Epithelial cell of prostate (primary cell): ENCODE measurements at places on chromosomes 5 and 9.

GRCh38 chr9:129709438-129710168 is 43.2 kb downstream of the PTGES start:
- DNase-seq = no peak

GRCh38 chr9:137458194-137459151 is 661 bp downstream of the NSMF start:
- DNase-seq = no peak

DNA sequence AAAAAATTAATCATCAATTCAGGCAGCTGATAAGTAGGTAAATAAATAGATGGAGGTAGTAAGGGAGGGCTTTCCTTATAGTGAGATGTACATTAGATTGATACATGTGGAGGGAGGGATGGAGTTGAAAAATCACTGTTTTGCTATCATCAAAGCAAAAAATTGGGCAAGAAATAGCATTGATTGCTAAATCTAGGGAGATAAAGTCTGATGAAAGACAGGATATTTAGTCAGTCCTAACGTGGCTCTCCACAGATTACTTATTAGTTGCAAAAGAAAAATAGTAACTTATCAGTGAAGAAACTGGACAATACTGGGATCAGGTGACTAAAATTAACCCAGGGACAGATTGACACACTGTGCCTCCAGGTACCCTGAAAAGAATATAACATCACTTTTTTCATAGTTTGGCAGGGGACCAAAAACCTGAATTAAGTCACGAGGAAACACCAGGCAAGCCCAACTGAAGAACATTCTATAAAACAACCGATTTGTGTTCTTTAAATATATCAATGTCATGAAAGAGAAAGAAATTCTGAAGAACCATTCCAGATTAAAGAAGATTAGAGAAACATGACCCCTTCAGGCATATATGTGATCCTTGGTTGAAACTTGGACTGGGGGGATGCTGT is 27.1 kb upstream of the GOLPH3 start:
- DNase-seq = no peak

DNA sequence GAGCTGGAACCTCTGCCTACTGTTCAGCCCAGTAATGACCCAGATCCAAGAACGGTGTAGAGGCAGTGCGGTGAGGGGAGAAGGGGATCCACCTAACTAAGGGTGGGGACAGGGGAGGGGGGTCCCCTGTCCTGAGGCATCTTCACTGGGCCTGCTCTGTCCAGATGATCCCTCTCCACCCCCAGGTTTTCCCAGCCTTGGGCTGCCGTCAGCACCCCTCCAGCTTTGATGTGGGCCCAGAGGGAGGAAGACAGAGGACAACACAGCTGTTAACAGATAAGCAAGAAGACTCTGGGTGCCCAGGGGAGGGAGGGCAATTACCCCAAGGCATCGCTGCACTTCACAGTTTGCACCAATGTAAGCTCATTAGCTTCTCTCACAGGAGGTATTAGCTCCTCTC is 19.3 kb downstream of the BICD2 start:
- no peak for DNase-seq

DNA sequence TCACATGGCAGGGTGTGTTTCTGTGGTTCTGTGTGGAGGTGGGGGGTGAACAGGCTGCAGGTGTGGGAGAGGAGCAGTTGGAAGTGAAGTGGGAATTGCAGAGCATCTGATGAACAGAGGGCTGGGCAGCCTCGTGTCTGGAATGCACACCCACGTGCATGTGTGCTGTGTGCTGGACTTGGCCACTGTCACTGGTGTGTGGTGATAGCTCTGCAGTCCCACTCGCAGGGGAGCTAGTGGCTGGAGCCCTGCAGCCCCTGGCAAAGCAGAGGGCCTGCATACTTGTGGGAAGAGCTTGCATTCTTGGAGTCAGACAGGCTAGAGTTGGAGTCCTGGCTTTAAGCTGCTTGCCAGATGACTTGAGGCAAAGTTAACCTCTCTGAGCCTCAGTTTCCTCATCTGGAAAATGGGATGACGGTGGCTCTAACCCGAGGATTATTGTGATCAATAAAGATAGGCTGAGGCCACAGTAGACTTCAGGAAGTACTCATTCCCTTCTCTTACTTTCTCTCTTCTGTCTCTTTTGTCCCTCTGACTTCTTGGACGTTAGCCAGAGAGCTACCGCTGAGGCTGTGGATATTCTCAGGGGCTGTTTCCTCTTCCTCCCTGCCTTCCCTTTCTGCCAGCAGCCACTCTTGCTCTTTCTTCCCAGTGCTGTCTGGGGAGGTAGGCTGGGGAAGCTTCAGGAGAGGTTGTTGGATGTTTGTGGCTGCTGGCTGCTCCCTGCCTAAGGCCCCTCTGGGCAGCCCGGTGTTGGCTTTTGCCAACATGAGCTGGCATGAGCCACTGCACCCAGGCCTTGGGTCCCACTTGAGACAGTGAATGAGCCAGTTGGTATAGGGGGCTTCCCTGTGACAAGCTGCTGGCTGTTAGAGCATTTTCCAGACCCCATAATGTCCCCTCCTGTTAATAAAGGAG is 18.3 kb downstream of the PSAT1 start:
- DNase-seq = no peak

DNA sequence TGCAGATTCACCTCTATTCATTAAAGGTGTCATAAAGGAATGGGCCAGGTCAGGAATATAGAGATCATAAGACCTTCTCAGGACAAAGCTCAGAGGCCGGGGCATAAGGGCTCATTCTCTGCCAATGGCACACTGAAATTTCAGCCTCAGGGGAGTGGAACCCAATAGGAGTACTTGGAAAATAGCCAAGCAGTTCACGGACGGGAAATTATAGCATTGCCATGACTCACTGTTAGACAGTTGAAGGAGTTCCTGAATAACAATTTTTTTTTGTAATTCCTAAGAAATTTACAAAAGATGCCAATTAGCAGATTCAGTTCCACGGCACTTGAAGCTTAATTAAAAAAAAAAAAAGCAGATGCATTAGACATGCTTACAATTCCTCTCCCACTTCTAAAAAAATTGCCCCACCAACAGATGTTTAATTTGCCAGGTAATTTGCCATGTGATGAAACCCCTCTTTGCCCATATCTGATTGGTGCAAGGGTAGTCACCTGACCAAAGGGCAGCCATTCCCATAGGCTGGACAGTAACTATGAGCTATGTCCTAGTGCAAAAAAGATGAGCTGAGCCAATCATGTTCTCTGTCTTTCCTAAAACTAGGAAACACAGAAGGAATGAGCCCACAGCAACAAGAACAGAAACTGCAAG is 58.6 kb downstream of the PTCD2 start:
- no peak for DNase-seq

DNA sequence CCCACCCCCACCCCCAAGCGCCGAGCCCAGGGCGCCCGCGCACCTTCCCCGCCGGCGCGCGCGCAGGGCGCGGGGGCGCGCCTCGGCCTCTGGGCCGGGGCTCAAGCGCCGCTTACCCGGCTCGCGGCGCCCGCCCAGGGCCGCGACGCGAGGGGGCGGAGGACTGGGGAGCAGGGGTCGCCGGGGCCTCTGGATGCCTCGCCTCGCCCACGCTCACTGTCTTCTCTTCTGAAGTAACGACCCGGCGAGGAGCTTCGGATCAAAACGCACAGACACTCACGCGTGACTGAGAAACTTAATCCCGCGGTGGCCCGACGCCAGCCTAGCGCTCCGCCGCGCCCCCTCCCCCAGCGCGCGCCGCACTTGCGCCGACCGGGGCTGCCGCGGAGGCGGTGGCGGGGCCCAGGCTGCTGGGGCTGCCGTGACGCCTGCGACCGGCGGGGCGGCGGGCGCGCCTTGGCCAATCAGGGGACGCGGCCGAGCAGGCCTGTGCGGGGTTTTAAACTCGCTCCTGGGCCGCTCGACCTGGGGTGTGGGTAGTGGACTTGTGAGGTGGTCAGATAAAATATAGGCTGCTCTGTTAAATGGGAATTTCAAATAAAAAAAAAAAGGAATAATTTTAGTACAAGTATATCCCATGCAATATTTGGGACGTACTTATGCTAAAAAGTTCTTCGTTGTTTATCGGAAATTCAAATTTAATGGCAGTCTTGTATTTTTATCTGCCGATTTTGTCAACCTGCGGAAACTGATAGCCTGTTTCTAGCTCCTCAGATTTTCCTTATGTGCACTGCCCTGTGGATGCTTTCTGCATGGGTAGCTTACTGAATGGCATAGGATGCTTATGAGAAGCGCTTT is at the start of gene MPDZ:
Gene MPDZ, minus strand, starts transcription at position 409 of the 858 bp plus-strand sequence. CDS start 29,377 bp downstream, outside the sequence.
- no peak for DNase-seq

DNA sequence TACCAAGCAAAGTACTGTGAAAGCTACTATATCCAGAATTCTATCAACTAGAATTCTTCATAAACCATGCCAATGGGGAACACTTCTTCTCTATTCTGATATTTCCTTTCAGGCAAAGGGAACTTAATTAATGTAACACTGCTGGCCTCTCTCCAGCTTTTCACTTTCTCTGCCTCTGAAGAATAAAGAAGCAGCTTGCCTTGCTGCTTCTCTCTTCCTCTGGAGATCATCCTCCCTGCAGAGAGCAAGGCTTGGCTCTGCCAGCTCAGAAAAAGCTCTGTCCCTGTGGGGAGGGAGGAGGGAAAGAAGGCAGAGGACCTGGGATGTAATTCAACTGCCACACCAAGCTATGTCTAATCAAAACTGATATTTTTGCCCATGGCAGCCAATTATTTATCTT is 6.5 kb downstream of the CTNND2 start:
- no peak for DNase-seq

GRCh38 chr5:175689147-175689991 is 31.5 kb downstream of the HRH2 start:
- no peak for DNase-seq

DNA sequence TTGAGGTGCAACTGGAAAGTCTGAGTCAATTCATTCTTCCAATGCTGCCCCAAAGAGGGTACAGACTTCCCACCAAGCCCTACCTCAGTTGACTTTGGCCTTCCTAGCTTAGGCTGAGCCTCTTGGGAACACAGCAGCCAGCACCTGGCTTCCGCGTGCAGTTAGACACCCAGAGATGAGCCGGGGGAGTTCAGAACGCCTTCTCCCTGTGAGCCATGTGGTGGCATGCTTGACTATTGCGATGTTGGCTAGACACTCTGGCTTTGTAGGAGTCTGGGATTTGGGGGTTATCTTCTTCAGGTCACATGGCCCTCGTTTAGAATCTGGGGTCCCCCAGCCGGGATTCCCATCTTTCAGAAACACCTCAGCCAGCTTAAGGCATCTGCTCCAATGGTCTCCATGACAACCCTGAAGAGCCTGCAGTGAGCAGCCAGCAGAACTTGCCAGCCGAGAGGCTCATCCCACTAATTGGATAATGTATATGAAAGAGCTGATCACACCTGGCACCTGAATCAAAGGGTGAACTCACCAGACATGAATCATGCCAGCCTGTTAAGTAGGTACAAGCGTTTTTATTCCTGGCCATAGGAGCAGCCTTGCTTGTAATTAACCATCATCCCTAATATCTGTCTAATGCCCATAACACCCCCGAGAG is 167.5 kb downstream of the SYK start:
- DNase-seq = no peak

DNA sequence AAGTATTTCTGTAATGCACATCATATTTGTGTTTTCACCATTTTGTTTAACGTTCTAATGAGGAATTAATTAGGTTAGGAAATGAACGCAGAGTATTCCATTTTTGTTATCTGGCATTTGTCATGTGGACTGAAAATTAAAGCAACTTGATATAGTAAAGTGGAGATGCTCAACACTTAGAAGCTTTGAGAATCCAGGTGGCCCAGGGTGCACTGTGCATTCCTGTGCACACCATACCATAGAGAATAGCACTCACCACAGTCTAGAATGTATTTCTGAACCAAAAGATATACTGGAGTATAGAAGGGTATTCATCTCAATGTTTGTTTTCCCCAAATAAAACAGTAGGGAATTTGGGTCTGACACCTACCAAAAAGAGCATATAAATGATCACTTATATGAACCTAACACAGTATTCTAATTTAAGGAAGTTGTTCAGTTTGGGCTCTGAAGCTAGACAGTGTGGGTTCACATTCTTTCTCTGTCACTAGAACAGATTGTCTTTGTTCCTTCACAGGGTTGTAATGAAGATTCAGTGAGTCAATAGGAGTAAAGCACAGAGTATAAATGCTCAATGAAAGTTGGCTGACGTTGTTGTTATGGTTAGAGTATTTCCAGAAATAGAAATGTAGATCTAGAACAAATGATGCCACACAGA is 125.6 kb upstream of the DMRT1 start:
- no peak for DNase-seq

DNA sequence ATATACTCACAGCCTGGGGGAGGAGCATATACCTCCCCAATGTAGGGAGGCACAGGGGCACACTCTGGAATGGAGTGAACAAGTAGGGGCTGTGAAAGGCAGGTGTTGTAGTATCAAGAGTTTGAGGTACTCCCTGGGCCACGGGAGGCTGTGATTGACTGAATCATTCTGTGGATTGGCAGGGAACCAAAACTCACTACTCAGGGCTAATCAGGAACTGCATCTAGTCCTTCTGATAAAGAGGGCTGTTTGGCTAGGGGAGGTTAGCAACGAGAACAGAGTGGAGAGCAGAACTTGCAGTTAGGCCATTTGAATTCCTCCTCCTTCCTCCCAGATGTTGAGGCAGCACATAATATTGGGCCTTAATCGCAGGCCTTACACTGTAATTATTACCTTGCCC is 369.2 kb upstream of the MPDZ start:
- no peak for DNase-seq

DNA sequence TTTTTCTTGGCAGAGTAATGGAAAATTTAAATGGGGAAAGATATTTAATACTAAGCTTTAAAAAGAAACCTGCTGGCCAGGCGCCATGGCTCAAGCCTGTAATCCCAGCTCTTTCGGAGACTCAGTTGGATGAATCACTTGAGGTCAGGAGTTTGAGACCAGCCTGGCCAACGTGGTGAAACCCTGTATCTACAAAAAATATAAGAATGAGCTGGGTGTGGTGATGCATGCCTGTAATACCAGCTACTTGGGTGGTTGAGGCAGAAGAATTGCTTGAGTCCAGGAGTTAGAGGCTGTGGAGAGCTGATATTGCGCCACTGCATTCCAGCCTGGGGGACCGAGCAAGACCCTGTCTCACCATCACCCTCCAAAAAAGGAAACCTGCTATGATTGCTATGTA is 32.8 kb downstream of the TUT7 start:
- no peak for DNase-seq

GRCh38 chr9:129860653-129861446 is 25.6 kb downstream of the USP20 start:
- DNase-seq = no peak

DNA sequence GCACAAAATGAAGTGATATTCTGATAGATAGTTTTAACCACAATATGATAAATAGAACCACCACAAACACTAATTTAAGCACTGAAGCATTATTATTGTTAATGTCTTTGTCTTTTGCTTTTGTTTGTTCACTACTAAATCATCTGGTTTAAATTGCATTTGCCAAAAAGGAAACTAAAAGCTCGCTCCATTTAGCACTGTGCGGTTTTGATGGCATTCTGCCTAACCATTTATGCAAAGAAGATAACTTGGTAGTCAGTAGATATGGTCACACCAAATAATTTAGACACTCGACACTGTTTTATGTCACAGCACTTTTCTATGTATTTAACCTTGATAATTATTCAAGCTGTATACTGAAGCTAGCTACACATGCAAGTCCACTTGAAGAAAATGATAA is 849.8 kb upstream of the CDH6 start:
- no peak for DNase-seq
